ENCODE measurements at places on chromosomes 4 and X.

GRCh38 chr4:39732728-39733127 is 34.8 kb downstream of the UBE2K start:
- no peak for DNase-seq

DNA sequence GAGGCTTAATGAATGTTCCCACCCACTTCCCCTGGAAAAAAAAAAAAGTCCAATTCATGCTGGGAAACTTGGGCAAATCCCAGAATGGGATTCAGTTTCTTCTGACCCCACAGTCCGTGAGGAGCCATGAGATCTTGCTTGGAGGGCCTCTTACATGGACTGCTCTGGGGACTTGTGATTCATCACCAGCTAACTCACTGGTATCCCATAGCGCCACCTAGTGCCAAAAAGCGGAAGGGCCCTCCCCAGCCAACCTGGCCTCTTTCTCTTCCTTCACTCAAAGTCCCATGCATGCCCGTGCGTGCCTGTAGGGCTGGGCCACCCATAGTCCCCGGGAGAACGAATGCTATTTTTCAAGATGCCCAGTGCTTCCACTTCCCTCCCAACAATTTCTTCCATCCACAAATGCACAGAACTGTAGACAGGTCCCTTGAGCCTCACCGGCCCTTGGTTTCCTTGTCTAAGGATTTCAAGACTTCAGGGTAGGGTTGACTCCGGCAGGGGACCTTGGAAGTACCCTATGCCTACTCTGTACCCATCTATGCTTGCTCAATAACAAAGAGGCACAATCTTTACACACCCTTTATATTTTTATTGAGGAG is 5.1 kb downstream of the RTL5 start:
- DNase-seq = peak; percentile 91

GRCh38 chr4:157459785-157460184 is 239.3 kb downstream of the GRIA2 start:
- peak; percentile 23 for DNase-seq

DNA sequence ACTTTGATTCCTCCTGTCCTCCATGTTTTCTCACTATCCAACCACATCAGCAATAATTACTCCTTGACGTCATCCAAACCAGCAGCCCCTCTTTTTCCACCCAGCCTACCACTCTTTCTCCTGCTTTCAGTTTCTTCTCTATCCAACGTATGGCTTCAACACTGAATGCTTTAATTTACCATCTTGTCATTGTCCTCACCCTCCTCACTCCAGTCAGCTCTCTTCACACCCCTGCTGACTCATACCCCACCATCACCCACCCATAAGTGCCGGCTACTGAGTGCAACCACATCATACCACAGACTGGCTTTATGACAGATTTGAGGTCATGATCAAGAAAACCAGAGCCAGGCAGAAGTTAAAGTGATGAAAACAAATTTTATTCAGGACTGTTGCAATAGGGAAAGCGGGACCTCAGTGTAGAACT is 9.8 kb upstream of the ANXA5 start:
- DNase-seq = no peak

- DNase-seq = no peak
Measured at GRCh38 chr4:82994834-82995233, 15.8 kb downstream of the LIN54 start.

DNA sequence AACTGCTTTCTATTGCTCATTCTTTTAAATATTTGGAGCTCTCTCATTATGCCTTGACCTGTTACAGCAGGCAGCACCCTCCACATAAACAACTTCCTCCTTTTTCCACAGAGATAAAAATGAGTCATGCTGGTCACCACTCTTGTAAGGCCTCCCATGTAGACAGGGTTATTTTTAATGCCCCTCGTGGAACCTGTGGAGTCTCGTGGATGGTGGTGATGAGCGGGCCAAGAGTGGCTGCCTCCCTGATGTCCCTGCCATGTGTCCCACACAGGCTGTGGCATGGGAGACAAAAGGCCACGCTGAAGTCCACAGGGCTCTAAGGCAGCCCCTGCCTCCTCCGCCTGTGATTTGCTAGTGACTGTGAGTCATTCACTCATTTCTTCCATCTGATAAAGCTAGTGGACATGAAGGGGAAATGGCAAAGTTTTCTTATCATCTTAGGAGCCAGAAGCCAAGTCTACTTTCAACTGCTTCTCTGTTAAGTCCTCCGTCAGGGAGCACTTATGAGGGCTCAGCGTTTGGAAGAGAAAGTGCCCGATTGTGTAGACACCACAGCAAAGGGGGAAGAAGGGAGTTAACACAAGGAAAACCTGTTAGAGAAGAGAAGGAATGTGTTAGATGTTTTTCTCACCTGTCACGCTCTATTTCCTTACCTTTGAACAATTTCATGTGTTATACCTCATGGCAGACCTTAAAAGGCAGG is 121.6 kb upstream of the FAT1 start:
- no peak for DNase-seq

- DNase-seq = no peak
Measured at GRCh38 chr4:98641376-98641775, 17.0 kb downstream of the TSPAN5 start.

GRCh38 chr4:48141048-48141447 is 7.0 kb upstream of the TXK start:
- no peak for DNase-seq

- no peak for DNase-seq
Measured at GRCh38 chr4:139567159-139567870, 11.3 kb upstream of the SETD7 start.

DNA sequence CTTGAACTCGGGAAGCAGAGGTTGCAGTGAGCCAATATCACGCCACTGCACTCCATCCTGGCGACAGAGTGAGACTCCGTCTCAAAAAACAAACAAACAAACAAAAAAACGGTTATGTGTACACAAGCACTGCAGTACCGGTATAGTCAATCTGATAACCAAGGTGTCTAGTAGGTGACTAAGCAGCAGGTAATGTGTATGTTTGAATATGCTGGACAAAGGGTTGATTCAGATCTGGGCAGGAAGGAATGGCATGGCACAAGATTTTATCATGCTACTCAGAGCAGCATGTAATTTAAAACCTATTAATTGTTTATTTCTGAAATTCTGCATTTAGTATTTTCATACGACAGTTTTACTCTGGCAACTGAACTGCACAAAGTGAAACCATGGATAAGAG is 41.7 kb downstream of the MAGEC1 start:
- no peak for DNase-seq

GRCh38 chrX:110847334-110847733 is 51.7 kb upstream of the CHRDL1 start:
- peak; percentile 17 for DNase-seq

DNA sequence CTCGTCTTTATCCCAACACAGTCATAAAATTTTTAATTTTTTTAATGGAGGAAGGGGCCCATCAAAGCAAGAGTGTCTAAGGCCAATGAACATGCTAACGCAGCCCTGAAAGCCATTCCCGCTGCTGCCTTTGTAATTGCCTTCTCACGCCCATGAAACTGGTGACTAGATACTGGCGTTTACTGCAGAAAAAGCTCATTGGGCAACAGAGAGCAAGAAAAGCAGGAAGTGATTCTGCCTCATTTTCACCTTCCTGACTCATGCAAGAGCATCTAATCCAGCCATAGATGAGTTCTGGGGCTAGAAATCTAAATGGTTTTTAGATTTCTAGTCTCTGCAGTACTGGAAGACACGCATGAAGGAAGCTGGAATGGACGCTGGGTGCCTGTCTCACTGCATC is 72.5 kb downstream of the ANXA3 start:
- DNase-seq = no peak

- no peak for DNase-seq
Measured at GRCh38 chr4:8854931-8855330, 16.7 kb downstream of the HMX1 start.

Data from head of caudate nucleus (tissue), 42 donors.